Tracheal epithelial cell (primary cell): ENCODE measurements at places on chromosomes 6 and 20. TPM values are rescaled to one million over a fixed set of nuclear protein-coding genes. Genes with fewer than 3 reads are reported as not detected.

The MPIG6B gene
- total RNA-seq: not detected in 2 replicates

The F13A1 gene
- under 0.01 TPM in 1 of 2 replicates, not detected in the other for total RNA-seq

The MYB gene
- under 0.01 and 0.24 TPM in 2 replicates for total RNA-seq

The PRDM13 gene
- total RNA-seq: not detected in 2 replicates

The PGK2 gene
- total RNA-seq: not detected in 2 replicates

The RIPOR2 gene
- total RNA-seq: under 0.01 TPM in 2 replicates

The MMP24 gene
- total RNA-seq: 9.4 TPM in 1 of 2 replicates, not detected in the other
